ENCODE measurements at places on chromosomes 16 and 17. TPM values are rescaled to one million over a fixed set of nuclear protein-coding genes. Genes with fewer than 3 reads are reported as not detected.
A peak's percentile ranks its signal among the peaks of the same experiment; 100 is the strongest.

FBXW10 gene
- polyA plus RNA-seq, result not detected

C17orf107 gene
- polyA plus RNA-seq, result 1.3 TPM

VMO1 gene
- polyA plus RNA-seq, result not detected

LRRC36 gene
- polyA plus RNA-seq, result not detected

- DNase-seq, result no peak
Observed at GRCh38 chr17:50260501-50260911, 13.8 kb upstream of the TMEM92 start.

DNA sequence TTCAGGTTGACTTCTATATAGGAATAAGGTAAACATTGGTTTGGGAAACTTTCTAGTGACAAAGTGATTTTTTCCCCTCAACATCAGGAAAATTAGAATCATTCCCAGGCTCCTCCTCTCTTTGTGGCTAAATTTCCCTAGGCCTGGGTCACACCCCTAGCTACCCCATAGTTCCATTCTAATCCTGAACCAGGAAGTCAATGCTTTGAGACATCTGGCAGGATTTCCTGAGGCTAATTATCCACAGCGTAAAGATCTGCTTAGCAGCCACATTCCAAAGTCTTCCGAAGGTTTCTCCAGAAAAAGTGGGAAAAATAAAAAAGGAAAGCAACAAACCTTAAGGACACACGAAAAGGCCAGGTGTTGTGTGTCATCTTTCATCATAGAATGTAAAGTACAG is 60.3 kb upstream of the CORO6 start:
- no peak for DNase-seq

- DNase-seq, result no peak
Observed at GRCh38 chr16:76232704-76233103, 44.5 kb upstream of the CNTNAP4 start.

DNA sequence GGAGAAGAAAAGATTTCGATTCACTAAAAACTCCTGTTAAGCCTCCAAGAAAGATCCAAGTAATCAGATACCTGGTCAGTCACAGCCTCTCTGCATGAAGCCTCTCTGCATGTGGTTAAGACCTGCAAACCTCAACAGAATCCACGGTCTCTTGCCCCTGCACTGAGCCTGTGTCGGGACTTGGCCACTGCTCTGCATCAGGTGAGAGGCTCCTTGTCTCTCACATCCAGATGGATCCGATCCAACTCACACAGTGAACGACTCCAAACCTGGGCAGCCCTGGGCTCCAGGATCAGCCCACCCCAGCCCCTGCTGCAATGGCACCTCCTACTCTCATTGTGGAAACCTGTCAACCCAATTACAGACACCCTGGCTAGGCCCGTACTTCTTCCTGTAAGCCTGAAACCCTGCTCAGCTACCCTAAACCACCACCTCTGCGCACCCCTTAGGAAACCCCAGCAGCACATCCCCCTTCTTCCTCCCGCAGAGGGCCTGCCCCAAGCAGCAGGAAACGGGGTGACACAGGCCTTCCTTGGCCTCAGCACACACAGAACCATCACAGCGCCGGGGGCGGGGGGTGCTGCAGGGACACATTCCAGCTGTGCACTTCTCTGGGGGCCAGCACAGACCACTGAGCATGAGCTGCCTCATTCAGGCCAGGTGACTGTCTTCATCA is 129.5 kb downstream of the ANKRD11 start:
- DNase-seq, result peak; percentile 83

DNA sequence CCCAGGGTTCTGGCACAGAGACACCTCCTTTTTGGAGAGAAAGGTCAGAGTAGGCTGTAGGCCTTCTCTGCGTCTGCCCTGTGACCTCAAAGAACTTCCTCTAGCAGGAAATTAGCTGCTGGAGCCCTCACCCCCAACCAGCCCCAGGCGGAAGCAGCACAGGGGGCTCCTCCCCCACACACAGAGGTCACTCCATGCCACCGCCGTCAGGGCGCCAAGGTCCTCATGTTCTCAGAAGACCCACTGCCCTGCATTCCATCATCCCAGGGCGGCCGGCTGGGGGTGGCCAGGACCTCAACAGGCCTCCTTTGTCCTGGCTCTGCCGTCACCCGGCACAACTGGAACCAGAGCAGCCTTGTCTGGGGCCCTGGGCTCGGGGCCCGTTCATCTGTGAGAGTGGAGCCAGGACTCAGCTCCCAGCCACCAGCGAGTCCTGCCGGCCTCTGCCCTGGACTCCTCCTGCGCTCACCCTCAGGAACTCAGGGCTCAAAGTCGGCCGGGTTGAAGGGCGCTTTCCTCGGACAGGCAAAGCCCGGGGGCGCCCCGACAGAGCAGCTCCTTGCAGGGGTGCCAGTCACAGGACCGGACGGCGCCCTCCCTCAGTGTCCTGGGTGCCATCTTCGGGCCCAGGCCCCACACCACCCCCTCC is 1.2 kb downstream of the TMC6 start:
- DNase-seq, result peak; percentile 80

DNA sequence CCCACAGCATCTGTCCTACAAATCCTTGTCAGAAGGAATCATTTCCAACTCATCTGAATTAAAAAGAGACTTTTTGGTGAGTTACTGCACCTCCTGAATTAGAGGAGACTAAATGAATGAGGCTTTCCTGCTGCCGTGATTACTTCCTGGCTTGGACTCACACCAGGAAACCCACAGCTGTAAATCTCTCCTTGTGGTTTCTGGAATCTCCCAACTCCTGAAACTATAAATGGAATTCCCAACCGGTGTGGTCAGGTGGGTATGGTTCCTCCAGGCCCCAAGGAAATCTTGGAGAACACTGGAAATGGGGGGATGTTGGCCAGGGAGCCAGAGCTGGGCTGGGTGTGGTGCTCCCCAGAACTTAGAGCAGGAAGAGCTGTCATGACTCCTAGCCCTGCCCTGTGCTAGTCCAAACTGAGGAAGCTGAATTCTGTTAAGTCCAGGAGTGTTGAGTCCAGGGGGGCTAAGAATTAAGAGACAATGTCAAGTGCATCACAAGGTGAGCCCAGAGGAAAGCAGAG is 216.4 kb downstream of the GSG1L start:
- no peak for DNase-seq

GRCh38 chr16:3149630-3150345 is 15.0 kb downstream of the ZNF213 start:
- DNase-seq, result peak; percentile 58

- no peak for DNase-seq
Observed at GRCh38 chr17:41567317-41567716, 4.5 kb downstream of the KRT9 start.

DNA sequence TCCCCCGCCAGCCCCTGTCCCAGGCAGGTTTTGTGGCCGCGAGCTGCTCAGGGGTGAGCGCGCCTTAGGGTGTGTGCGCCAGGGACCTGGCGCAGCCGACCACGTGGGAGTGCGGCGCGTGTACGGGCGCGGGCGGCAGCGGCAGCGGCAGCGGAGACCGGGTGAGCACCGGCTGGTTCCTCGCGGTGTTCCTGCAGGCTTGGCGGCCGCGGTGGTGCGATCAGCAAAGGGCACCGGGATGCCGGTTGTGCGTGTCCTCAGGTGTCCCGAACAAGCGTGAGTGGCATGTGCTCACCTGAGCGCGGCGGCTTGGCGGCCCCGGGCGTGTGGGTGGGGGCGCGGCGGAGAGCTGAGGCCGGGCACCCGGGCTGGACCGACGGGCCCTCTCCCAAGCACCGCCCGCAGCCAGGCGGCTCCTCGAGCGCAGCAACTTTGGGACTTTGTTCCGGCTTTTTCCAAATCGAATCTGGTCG is 381 bp upstream of the HSD11B2 start:
- DNase-seq, result no peak

DNA sequence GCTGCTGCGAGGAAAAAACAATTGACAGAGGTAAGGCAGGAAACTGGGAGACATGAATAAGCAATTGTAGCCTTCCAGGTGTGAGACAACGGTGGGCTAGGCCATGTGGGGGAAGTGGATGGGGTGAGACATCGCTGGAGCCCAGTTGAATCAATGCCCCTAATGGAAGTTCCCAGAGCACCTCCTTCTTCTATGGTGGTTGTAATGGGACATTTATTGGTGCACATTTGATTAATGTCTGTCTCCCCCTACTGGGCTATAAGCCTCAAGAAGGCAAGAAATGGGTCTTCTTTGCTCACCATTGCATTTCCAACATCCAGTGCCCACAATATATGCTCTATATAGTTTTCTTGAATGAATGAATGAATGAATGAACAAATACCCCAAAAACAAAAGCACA is 22.7 kb upstream of the CD300E start:
- DNase-seq, result no peak

DNA sequence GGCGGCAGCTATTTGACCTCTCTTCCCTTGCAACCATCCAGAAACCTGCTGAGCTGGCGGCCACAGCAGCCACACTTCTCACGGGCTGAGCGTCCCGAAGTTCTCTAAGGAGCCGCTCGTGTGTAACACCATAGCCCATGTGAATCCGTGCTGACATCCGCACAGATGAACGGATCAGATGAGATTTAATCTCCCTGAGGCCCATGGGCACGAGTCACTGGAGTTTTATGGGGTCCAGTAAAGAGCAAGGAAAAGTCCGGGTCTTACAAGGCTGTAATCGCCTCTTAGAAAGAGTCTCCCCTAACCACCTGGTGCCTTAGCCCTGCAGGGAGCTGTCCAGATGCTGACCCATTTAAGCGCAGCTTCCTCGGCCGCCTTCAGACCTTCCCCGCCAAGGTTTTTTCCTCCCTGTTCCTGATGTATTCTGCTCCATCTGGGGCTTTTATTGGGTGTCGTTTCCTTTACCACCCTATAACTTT is 5.5 kb upstream of the CACNG5 start:
- no peak for DNase-seq

DNA sequence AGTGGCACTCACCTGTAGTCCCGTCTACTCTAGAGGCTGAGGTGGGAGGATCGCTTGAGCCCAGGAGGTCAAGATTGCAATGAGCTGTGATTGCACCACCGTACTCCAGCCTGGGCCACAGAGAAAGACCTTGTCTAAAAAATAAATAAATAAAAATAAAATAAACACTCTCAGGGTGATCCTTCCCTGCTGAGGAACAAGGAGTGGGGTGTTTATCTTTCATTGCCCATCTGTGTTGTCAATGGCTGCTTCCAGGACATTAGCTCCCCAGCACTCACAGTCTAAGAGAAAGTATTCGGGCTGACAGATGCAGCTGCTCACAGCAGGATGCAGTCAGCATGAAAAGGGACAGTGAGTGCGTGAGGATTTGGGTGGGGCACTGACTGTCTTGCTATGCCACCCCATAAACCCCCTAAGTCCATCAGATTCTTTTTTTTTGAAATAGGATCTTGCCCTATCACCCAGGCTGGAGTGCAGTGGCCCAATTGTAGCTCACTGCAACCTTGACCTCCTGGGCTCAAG is 31.3 kb upstream of the RBBP6 start:
- DNase-seq, result no peak

GRCh38 chr17:36723459-36724025 is 122.2 kb downstream of the MRM1 start:
- DNase-seq, result no peak
